ENCODE measurements at places on chromosomes 16 and 17.

GRCh38 chr17:50871898-50872297 lies 5.7 kb upstream of the TOB1 start:
- no peak for DNase-seq

- DNase-seq: no peak
These were observed 9.8 kb downstream of the ASPSCR1 start for GRCh38 chr17:81987161-81987770.

GRCh38 chr16:56849690-56850680 lies 15.0 kb upstream of the SLC12A3 start:
- no peak for DNase-seq

DNA sequence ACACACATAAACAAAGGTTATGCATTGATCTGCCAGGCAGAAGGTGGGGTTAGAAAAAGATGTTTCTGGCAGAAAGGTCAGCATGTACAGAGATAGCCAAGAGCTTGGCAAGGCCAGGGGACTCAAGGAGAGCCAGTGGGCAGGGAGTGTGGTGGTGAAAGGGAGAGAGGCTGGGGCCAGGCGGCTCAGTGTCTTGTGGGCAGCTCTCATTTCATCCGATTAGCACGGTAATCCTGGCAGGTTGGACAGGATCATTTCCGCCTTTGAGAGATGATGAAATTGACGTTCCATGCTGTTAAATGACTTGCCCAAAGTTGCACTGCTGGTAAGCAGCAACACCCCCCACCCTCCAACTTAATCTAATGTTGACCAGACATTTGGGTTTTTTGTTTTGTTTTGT lies 3.6 kb downstream of the CHD9 start:
- DNase-seq: no peak

GRCh38 chr17:16980813-16981731 lies 9.2 kb upstream of the TNFRSF13B start:
- no peak for DNase-seq

DNA sequence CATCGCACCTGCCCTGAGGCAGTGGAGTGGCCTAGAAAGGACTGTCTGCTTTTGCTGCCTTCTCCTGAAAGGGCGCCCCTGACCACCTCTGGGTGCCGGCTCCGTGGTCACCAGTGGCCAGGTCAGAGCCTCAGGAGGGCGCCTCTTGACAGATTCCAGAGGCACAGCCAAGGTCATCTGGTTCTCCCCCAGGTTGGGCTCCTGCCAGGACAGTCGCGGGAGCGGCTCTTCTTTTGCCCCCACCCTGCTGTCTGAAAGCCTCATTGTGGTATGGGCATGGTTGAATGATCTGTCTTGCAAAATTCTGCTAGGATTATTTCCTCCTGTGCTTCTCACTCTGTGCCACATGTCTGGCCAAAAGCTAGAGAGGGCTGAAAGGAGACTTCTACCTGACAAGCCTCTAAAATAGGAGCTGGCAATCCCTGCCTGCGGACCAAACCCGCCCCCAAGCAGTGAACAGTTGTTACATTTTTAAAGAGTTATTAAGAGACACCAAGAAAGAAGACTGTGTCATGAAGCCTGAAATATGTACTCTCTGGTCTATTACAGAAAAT lies 82.8 kb downstream of the SNX29 start:
- no peak for DNase-seq

DNA sequence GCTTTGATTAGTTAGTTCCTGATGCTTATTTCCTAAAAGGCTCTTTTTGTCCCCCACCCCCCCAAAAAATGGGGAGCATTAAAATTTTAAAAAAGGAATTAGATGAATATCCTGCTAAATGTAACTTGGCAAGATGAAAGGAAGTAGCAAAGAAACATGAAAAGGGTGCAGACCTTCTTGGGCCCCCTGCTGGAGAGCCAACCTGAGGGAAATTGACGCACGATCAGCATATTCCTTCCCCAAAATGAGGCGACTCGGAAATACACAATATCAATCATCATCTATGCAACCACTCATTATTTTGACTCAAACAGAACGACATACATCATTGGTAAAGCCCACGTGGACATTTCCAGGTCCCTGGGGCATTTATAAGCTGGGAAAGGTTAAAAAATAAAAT lies 59.7 kb downstream of the GRIN2A start:
- no peak for DNase-seq

- DNase-seq: no peak
These were observed 1.4 kb upstream of the CTRB2 start for GRCh38 chr16:75208242-75208825.

DNA sequence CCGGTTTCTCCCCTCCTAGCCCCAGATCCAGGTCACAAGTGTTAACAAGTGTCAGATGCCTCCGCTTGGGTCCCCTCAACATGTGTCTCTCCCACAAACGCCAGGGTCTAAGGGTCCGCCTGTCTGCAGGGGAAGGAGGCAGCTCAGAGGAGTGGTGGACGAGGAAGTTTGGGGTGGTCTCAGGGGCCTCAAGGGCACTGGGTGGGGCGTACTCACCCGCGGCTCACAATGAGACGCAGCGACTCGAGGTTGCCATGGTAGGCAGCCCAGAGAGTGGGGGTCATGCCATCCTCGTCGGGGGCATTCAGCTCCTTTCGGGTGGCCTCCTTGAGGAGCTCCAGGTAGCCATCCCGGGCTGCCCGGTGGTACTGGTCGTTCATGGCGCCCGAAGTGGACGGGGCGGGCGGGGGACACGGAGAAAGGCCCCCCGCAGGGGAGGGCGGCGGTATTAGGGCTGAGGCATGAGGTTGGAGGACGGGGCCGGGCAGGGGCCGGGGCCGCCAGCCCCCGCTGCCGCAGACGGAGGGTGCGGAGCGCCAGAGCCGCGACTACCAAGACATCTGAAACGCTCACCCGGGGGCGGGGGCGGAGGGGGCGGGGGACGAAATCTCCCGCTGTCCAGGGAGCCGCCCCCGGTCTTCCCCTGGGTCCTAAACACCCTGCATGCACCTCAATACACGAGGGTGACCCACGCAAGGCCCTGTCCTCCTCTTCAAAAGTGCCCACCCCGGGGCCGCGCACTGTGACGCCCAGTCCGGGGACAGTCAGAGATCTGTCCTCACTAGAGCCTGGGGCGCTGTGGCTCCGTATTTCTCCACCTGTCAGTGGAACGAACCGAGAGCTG lies at the start of gene USH1G:
TSS of gene USH1G (minus strand) at position 562 of the 844 bp plus-strand sequence. CDS start at position 380, 182 bp downstream.
- DNase-seq: no peak

DNA sequence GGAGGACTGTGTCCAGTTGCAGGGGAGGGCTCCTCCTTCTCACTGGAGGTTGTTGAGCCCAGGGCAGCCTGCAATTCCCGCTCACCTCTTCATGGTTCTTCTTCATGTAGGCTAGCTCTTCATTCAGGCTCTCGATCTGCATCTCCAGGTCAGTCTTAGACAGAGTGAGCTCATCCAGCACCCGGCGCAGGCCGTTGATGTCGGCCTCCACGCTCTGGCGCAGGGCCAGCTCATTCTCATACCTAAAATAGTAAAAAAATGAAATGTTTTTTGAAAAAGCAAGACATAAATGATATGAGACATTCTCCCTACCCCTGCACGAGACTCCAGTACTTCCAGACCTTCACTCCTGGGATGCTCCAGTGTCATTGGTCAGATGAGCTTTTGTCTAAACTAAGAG lies 2.2 kb downstream of the KRT13 start:
- DNase-seq: no peak

GRCh38 chr17:66437476-66438026 lies 135.1 kb downstream of the PRKCA start:
- DNase-seq: no peak

- DNase-seq: no peak
These were observed 58.4 kb upstream of the MARCHF10 start for GRCh38 chr17:62866471-62866870.

GRCh38 chr16:4882633-4883285 lies 35.5 kb downstream of the UBN1 start:
- DNase-seq: peak; percentile 70

- no peak for DNase-seq
These were observed 3.8 kb downstream of the NLRC5 start for GRCh38 chr16:56993204-56993603.

DNA sequence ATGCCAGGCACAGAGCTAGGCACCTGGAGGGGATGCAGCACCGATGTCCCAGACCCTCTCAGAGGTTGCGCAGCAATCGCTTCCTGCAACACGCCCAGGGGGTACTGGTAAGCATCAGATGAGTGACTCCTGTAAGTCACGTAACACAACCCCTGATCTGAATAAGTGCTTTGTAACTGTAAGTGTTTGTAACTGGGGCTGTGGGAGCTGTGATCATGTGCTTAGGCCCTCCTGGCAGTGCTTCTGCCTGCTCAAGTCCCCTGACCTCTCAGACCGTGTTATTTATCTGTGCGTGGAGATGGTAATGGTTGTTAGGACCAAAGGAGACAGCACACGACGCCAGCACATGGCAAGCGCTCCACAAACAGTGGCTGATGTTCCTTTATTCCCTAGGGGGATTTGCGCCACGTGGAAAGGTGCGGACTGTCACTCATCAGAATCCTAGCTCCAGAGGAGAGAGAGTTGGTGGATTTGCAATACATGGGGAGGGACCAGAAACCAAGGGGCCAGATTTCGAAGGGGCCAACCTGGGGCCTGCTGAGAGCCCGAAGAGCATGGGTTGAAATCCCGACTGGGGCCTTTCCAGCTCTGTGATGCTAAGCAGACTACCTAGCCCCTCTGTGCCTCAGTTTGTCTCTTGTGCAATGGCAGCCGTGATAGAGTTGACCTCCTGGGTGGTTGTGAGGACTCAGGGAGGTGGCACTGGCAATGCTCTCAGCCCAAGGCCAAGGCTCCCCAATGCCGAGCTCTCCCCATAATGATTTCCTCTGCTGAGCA lies 151.8 kb downstream of the IRF8 start:
- no peak for DNase-seq

- DNase-seq: no peak
These were observed at the start of gene TMEM114 for GRCh38 chr16:8589900-8590688. Gene TMEM114, minus strand, starts transcription at chr16:8590511. Its CDS starts 673 bp downstream, at chr16:8589838.

GRCh38 chr16:82699260-82699659 lies 72.5 kb downstream of the CDH13 start:
- no peak for DNase-seq

DNA sequence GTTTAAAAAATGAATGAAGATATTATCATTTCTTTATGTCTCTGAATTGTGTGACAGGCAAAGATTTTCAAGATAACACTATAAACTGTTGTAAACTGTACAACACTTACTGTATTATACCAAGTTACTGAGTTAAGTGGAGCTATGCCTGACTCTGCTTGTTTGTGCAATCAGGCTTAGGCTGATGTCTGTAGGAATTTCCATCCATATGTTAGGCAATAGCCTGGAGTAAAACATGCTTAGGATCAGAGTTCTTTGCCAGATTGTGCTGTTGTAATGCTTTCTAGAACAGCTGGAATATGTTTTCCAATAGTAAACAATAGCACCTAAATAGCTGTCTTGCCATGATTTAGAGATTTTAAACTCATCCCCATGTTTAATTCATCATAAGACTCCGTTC lies 1496.7 kb downstream of the CDH11 start:
- DNase-seq: no peak

DNA sequence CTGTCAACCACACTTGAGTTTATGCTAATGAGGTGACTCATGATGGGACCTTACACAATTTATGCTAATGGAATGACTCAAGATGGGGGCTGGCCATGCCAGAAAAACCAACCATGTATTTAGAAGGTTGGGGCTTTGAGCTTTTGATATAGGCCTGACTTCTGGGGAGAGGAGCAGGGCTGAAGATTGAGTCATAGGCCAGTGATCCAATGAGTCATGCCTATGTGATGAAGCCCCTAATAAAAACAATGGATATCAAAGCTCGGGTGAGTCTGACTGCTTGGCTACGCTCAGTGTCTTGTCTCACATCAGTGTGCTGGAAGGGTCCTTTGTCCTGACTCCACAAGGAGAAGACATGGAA lies 7.3 kb downstream of the MFSD6L start:
- no peak for DNase-seq

DNA sequence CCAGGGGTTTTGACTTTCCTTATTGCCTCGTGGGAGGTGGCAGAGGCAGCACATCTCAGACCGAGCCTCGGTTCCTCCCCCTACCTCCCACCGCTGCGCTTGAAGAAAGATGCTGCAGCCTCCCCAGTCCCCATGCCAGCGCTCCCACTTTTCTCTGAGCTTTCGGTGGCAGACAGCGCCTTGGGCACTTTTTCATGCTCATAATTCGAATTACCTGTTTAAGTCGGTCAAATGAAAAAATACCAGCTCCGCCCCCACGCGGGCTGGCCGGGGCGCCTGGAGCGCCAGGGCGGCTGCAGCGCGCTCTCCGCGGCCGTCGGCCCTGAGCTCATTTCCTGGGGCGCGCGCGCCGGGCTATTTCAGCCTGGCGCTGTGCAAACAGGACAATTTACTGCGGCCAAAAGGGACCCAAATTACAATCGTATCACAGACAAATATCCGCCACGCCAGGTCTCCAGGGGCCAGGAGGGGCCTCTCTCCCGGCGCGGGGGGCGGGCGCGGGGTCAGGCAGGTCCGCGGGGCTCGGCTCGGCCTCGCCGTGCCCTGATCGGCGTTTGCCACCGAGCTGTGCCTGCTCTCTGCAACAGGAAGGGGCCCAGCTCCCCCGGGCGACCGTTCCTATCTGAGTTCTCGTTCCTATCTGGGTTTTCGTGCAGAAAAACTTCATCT lies 45.0 kb downstream of the SOST start:
- peak; percentile 55 for DNase-seq

DNA sequence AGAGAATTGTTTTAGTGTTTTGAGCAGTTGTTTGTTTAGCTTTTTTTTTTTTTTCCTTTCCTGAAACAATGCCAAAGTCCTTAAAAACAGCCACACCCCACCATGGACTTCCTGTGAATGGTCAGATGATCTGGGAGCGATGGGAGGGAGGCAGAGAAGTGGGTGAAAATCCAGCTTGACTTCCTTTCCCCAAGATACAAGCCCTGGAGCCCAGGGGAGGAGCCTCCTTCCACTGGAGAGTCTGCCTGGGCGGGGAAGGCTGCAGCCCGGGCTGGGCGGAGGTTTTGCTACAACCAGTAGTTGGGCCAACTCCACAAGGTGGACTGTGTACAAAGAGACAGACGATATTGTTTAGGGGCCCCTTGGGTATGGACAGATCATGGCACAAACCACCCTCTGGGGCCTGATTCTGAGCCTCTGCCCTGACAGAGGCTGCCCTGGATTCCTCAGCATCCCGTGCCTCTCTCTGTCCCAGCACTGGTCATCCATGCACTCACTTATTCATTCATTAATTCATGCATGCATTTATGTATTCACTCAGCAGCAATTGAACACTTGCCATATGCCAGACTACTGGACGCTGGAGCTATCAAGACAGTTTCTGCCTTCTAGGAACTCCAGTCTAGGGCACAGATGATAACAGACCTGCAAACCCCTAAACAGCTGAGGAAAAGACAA lies 29.8 kb downstream of the WSB1 start:
- DNase-seq: peak; percentile 51

GRCh38 chr16:68665501-68665900 lies 20.4 kb downstream of the CDH3 start:
- peak; percentile 47 for DNase-seq

GRCh38 chr16:28317040-28317880 lies 24.9 kb downstream of the SBK1 start:
- DNase-seq: peak; percentile 69

GRCh38 chr17:12737740-12738469 lies 51.4 kb upstream of the ARHGAP44 start:
- DNase-seq: no peak

- DNase-seq: no peak
These were observed 38.1 kb downstream of the WSB1 start for GRCh38 chr17:27332047-27332393.

GRCh38 chr17:28910534-28910933 lies 7.7 kb upstream of the DHRS13 start:
- no peak for DNase-seq

GRCh38 chr17:27559506-27560481 lies 71.2 kb upstream of the LGALS9 start:
- no peak for DNase-seq

Measured in H54 (cell line).